ENCODE measurements at places on chromosomes 1 and 21. TPM values are rescaled to one million over a fixed set of nuclear protein-coding genes. Genes with fewer than 3 reads are reported as not detected.

DNA sequence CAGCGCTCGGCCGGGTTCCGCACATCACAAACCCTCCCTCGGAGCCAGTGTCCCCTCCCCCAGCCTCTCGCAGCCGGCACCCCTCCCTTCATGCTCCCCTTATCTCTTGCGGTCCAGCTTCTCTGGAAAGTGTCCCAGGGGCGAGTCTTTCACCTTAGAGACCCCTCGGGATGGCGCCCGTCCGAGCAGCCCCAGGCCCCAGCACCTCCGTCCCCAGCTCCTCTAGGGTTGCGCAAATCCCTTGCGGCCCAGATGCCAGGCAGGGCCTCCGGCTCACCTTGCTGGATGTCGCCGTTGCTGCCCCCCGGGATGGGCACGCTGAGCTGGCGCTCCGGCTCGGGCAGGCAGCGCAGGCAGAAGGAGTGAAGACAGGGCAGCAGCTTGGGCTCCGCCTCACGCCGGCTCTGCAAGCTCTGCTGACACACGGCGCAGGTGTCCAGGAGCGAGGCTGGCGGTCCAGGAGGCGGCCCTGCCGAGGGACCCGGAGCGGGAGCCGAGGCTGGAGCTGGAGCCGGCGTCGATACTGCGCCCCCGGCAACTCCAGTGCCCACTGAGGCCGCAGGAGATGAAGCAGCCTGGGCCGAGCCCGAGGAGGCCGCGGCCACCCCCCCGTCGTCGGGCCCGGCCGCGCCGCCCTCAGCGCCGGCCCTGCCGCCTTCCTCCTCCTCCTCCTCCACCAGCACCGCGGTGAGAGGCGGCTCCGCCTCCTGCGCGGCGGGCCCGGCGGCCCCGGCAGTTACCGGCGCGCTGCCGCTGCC lies 550 bp downstream of the TRIM33 start:
- H3K27ac ChIP-seq = peak overlapping the region; percentile 82
- peak overlapping the region; percentile 95 for H3K4me3 ChIP-seq
- H3K4me1 ChIP-seq = peaks cover 37% of the 10 kb centered on the region
- DNase-seq = peak; percentile 45
- peaks cover 7% of the 10 kb centered on the region for H3K27me3 ChIP-seq

Gene TBCE
- total RNA-seq = 24.7 TPM

Gene LIN28A
- total RNA-seq = 107 TPM

- H3K27me3 ChIP-seq = no peaks in the 10 kb centered on the region
- DNase-seq = no peak
- peak overlapping the region; percentile 38 for H3K27ac ChIP-seq
- peaks cover 1% of the 10 kb centered on the region for H3K36me3 ChIP-seq
Measured at GRCh38 chr1:151680826-151681225, 35.8 kb downstream of the CELF3 start.

Gene LHX8
- not detected for total RNA-seq

- no peaks in the 10 kb centered on the region for H3K36me3 ChIP-seq
- H3K4me3 ChIP-seq = no peak overlapping the region
- H3K27ac ChIP-seq = no peak overlapping the region
- no peaks in the 10 kb centered on the region for H3K27me3 ChIP-seq
- no peaks in the 10 kb centered on the region for H3K4me1 ChIP-seq
- DNase-seq = no peak
Measured at GRCh38 chr1:78726686-78727085, 77.1 kb downstream of the IFI44 start.

GRCh38 chr1:247448107-247448791 lies 9.7 kb downstream of the OR2B11 start:
- H3K4me3 ChIP-seq = peak overlapping the region; percentile 82
- H3K27me3 ChIP-seq = peaks cover 1% of the 10 kb centered on the region
- no peaks in the 10 kb centered on the region for H3K36me3 ChIP-seq
- peak; percentile 69 for DNase-seq

DNA sequence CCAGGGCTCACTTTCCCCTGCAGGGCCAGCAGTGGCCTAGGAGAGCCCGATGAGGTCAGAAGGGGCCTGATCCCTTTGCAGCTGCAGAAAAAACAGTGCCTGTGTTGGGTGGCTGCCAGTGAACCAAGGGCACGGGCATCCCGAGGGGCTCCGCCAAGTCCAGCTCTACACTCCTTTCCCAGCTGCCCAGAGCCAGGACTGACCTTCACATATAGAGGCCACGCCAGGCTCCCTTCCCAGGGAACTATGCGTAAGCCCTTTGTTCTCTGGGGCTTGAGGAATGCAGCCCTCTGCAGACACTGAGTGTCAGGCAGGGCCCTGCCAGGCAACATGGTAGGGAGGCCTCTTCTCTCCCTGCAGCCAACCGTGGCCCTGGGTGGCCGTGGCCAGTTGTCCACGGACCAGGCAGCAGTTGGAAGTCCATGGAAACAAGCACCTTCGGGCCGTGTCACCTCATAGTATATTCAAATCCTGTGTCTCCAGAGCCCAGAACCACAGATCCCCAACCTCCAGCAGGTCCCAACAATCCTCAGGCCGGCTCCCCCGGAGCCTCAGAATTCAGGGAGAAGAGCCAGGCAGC lies 194.0 kb downstream of the NPHP4 start:
- H3K4me1 ChIP-seq = no peaks in the 10 kb centered on the region
- DNase-seq = no peak
- no peak overlapping the region for H3K4me3 ChIP-seq
- no peak overlapping the region for H3K27ac ChIP-seq

Gene TTC39A
- 0.95 TPM for total RNA-seq

DNA sequence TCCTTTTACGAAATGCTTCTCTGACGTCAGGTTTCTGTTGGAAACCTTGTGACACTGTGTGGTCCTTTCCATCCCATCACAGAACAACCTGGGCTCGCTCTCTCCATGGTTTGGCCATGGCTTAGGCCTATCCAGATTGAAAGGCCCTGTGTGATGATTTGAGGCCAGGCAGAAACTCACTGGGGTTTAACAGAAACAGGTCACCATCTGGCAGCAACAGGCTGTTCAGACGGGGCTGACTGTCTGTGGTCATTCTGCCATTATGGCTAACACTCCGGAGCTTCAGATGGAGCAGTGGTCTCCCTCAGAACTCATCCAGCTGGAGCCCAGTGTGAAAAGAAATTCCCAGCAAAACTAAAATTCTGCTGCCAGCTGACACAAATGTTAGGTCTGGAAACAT lies 9.3 kb downstream of the PLEKHM2 start:
- H3K4me1 ChIP-seq = peaks cover 14% of the 10 kb centered on the region

- no peak for DNase-seq
- H3K27me3 ChIP-seq = peaks cover 9% of the 10 kb centered on the region
- H3K4me3 ChIP-seq = no peak overlapping the region
- no peaks in the 10 kb centered on the region for H3K36me3 ChIP-seq
Measured at GRCh38 chr1:9449110-9449627, 90.1 kb upstream of the SLC25A33 start.

DNA sequence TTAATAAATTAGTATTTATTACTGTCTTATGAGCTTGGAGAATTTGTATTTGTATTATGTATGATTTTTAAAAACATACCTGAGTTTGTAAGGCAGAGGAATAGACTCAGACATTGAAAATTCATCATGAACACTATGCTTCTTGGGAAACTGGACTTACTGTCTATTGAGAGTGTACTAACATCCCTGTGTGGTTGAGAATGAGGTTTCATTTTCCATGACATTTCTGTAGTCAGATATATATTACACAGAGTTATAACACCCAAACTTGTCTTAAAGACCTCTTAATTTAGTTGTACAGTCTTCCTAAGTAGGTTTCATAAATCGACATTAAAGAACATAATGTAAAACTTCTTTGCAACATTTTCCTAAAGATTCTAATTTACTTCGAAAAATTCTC lies 30.0 kb downstream of the PPP2R5A start:
- no peak for DNase-seq
- H3K36me3 ChIP-seq = peaks cover 4% of the 10 kb centered on the region
- H3K27ac ChIP-seq = no peak overlapping the region
- peaks cover 11% of the 10 kb centered on the region for H3K4me1 ChIP-seq

DNA sequence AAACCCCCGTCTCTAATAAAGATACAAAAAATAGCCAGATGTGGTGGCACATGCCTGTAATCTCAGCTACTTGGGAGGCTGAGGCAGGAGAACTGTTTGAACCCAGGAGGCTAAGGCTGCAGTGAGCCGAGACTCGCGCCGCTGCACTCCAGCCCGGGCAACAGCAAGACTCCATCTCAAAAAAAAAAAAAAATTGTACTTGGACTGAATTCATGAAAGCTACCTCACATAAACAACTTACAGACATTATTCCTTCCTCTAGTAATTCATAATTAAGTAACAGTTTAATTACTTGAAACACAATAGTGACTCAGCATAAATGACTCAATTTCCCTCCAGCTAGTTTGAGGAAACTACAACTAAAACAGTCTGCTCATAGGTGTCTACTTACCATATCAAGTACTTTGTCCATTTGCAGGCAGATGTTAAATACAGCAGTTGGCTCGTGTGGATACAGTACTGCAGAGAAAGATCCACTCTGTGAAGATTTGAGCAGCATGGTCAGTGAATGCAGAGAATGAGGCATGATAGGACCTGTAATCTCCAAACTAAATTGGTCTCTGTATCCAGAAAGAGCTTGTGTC lies 9.4 kb downstream of the DONSON start:
- H3K4me1 ChIP-seq = no peaks in the 10 kb centered on the region
- no peak for DNase-seq
- H3K27me3 ChIP-seq = peaks cover 2% of the 10 kb centered on the region
- H3K27ac ChIP-seq = peak overlapping the region; percentile 20

DNA sequence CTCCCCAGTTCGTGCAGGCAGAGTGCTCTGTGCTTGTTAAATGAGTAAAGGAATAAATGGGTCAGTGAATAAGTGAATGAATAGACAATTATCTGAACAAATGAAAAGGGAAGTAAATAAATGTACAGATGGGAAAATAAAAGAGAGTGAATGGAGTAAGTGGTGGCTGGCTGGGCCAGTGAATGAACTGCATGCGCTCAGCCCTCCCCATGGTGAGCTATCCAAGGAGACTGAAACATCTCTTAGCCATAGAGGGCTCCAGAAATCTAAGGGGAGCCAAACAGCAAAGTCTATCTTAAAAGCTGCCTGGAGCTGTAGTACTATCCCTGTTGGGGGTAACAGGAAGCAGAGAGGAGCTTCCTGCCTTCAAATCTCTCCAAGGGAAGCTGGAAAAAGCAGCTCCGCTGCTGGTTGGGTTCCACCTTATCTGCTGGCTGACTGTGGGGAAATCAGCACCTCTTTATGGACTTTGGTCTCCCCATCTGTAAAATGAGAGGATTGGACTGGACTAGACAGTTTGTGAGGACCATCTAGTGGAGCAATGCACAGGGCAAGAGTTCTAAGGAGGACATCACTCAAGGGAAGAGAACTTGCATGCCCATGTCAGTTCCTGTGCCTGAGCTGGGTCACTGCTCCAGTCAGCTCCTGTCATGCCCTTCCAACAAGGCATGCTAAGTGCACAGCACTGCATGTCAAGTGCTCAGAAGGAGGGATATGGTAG lies 77.9 kb downstream of the TRABD2B start:
- H3K4me3 ChIP-seq = no peak overlapping the region
- no peaks in the 10 kb centered on the region for H3K36me3 ChIP-seq
- H3K27me3 ChIP-seq = peaks cover 2% of the 10 kb centered on the region

- peak; percentile 91 for DNase-seq
- H3K4me3 ChIP-seq = peak overlapping the region; percentile 87
- H3K27ac ChIP-seq = no peak overlapping the region
- peaks cover 36% of the 10 kb centered on the region for H3K4me1 ChIP-seq
- peaks cover 25% of the 10 kb centered on the region for H3K27me3 ChIP-seq
Measured at GRCh38 chr1:47436304-47436978, 1.4 kb upstream of the FOXD2 start.

DNA sequence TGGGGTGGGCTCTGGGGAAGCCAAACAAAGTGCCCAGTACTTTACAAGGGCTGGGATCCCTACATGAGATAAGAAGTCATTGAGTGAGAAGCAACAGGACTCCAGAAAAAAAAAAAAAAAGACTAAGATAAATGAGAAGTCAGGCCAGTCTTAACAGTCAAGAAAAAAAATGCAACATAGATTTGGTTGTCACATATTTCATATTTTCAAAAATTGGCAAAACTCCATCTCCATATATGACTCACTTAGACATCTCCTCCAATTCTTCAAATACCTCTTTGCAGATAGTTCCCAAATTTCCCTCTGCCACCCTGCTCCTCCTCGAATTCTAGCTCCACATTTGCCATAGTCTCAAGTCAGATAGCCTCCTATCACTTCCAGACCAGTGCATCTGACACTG lies 20.9 kb upstream of the SIPA1L2 start:
- peaks cover 2% of the 10 kb centered on the region for H3K4me1 ChIP-seq
- peaks cover 4% of the 10 kb centered on the region for H3K36me3 ChIP-seq
- H3K27ac ChIP-seq = no peak overlapping the region
- H3K4me3 ChIP-seq = no peak overlapping the region

Gene PTAFR
- total RNA-seq = 0.72 TPM

- H3K4me3 ChIP-seq = peak overlapping the region; percentile 86
- H3K27me3 ChIP-seq = peaks cover 16% of the 10 kb centered on the region
- no peak overlapping the region for H3K27ac ChIP-seq
- peaks cover 6% of the 10 kb centered on the region for H3K36me3 ChIP-seq
Measured at GRCh38 chr1:230424391-230425251, 1.5 kb downstream of the PGBD5 start.
